Breast epithelium (tissue), 4 donors: ENCODE measurements at places on chromosomes 4 and X.

GRCh38 chr4:108223313-108223712 is 54.6 kb upstream of the LEF1 start:
- no peak for DNase-seq

GRCh38 chr4:153733751-153734448 is 25.9 kb downstream of the RNF175 start:
- no peak for DNase-seq

DNA sequence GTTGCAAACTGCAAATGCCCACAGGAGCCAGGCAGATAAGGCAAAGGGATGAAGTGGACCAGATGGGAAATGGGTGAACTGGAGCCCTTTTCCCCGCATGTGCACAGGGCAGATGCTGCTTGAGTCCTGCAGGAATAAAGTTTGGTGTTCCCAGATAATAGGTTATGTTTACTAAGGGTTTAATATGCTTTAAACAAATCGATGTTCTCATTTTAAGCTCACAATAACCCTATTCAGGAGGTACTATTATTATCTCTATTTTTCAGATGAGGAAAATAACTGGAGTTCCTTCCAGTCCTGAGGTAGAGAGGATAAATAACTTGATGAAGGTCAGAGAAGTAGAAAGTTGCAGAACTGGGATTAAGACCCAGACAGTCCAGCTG is 77.3 kb downstream of the LRRC66 start:
- DNase-seq, result no peak

GRCh38 chrX:6965729-6966128 is 181.8 kb upstream of the STS start:
- DNase-seq, result no peak

DNA sequence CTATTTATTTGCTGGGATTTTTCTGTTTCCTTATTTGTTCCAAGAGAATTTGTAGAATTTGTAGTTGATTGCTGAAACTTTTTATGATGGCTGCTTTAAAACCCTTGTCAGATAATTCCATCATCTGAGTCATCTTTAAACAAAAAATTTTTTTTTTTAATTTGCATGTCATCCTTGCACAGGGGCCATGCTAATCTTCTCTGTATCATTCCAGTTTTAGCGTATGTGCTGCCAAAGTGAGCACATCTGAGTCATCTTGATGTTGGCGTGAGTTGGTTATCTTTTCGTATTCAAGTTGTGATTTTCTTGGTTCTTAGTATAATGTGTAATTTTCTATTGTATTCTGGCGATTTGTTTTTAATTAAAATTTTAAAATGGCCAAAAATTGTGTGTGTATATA is 18.7 kb upstream of the ZNF157 start:
- no peak for DNase-seq

- DNase-seq, result no peak
Measured at GRCh38 chr4:76581077-76581962, 146.3 kb downstream of the SHROOM3 start.

DNA sequence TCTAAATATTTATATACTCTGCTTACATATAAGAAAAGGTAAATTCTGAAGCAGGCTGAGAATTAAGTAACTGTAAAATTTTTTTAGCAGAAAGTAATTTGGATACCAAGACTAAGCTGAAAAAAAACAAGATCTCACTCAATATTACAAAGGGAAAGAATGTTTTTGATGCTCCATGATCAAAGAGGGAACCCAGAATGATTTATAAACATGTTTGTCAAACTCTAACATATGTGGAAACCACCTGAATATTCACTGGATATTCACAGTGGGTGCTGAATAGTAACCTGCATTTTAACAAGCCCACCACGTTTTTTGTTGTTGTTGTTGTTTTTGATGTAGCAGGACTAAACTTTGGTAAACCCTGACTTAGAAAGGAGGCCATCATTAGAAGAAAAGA is 324.9 kb upstream of the GATB start:
- no peak for DNase-seq

DNA sequence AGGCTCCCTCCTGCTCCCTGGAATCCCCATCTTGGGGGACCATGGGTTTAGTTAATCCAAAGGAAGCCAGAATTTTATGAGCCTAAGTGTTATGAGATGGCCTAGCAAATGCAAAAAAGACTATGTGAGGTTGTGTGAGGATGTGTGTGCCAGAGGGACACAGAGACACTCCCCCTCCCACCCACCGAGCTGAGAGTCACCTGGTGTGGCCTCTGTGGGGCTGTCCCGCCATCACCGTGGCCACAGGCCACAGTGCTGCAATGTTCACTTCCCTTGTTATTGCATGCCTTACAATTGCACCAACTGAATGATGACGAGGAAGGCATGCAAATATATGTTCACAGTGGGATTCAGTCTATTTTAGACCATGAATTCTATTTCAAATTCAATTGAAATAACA is 601 bp upstream of the FGFBP2 start:
- DNase-seq, result no peak

DNA sequence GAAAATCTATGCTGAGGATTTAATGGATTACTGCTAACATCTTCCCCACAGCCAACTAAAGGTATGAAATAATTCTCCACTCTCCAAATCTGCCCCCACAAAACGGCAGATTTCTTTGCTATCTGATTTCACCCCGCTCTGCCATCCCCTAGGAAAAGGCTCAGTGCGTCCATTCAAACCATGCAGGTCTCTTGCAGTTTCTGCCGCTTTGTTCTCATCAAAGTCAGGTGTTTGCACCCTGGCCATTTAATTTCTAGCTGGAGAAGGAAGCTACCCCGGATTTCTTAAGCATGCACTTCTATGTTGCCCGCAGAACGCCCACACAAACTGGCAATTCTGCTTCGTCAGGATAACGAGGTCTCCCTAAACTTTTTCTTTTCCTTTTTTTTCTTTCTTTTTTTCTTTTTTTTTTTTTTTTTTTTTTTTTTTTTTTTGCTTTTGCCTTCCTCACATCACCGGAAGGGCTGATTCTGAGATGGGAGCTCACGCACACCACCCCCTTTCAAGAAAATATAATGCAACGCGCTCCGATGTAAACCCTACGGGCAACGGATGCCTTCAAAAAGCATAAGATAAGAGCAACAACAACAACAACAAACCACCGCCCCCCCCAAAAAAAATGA is 3.3 kb downstream of the NLGN4X start:
- no peak for DNase-seq
